ENCODE measurements at places on chromosomes 7 and 10.

DNA sequence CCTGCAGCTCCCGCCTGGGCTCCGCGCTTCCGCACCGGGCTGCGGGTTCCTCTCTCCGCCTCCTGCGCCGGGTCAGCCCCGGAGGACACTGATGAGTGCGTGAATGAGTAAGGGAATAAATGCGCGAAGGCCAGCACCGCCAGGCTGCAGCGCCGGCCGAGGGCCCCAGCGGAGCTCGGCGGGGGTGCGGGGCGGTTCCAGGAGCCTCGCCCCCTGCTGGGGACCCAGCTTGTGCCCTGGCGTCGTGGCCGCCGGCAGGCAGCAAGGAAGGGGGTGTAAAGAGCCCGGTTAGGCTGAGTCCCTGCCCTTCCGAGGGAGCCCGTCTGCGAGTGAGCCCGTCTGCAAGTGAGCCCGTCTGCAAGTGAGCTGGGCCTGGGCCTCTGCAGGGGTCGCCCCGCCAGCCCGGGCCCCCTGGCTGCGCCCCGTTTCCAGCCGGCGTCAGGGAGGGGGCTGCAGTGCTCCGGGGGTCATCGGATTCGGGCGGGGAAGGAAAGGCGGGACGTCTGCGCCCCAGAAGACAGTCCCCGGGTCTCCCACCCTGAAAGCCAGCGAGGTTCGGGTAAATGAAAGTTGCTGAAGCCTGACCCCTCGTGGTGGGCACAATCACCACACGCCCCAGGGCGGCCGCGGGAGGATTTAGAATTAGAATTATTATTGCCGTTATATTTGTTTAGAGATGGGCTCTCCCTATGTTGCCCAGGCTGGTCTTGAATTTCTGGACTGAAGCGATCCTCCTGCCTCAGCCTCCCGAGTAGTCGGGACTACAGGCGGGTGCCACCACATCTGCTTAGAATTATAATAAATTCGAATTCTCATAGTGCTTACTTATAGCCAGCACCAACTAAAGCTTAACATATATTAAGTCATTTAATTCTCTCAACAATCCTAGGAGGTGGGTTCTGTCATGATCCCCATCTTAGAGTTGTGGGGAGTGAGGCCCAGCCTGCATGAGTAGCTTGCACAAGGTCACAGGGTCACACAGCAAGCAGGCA is 8.6 kb upstream of the CRYGN start:
- peak; percentile 73 for DNase-seq

GRCh38 chr10:78870458-78870857 is 198.3 kb upstream of the ZMIZ1 start:
- no peak for DNase-seq

GRCh38 chr7:138882249-138882648 is 84.3 kb upstream of the ATP6V0A4 start:
- no peak for DNase-seq

GRCh38 chr7:45582136-45582749 is 8.1 kb downstream of the ADCY1 start:
- no peak for DNase-seq

DNA sequence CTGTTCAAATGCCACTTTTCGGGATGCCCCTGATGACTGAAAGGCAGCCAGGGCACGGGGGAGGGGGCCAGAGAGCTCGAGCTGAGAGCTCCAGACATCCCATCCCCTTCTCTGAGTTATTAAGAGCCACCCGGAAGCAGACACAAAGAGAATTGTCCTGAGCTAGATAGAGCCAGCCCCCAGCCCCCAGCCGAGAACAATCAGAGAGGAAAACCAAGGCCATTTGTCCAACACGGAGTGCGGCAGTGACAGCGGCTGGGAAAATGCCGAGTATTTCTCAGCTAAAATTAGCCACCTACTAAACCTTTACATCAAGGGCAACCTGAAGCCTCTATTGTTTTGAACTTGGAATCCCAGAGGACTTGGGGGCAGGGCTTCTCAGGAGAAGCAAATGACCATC is 51.0 kb downstream of the UNC5B start:
- no peak for DNase-seq

DNA sequence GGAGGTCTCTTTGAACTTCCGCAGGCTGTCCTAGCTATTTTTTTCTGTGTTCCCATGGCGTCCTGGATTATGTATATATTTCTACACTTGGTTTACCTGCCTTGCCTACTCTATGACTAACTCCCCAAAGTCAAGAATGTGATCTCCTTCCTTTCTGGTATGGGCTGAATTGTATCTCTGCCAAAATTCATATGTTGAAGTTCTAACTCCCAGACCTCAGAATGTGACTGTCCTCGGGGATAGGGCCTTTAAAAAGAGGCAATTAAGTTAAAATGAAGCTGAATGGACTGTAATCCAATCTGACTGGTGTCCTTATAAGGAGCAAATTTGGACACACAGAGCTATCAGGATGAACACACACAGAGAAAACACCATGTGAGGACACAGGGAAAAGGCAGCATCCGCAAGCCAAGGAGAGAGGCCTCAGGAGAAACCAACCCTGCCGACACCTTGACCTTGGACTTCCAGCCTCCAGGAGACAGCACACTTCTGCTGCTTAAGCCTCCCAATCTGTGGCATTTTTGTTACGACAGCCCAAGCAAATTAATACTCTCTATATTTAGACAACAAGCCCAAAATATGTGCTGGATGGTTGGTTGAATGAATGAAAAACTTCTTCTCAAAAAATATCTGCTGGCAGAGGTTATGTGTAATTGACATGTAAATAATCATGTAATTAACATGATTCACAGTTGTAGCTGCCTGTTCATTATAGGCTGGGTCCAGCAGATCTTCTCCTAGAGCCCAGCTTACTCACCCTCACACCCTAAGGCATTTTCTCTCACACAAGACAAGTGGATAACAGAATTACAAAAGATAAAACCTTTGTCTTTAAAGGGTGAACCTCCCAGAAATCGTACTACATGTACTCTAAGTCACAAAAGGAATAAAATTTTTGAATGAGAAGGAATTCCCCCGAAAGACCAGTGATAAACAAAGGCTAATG is 123.7 kb downstream of the CUBN start:
- no peak for DNase-seq

- no peak for DNase-seq
Observed at GRCh38 chr7:131554880-131555516, 1.4 kb downstream of the PODXL start.

DNA sequence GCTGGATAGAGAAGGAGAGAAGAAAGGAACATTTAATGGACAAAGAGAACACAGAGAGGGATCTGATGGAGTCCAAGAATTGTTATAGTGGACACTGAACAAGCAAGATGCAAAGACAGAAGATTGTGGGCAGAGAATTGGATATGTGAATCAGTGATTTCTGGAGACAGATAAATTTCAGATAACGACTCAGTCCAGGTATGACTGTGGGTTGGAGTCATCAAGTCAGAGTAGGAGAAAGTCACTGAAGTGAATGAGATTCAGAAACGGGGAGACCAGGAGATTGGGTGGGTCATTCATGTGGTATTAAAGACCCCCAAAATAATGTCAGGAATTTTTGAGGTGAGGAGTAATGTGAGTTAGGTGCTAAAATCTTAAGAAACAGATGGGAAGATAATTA is 23.0 kb downstream of the ASB4 start:
- no peak for DNase-seq

- no peak for DNase-seq
Observed at GRCh38 chr10:86856156-86856555, 99.7 kb downstream of the BMPR1A start.

DNA sequence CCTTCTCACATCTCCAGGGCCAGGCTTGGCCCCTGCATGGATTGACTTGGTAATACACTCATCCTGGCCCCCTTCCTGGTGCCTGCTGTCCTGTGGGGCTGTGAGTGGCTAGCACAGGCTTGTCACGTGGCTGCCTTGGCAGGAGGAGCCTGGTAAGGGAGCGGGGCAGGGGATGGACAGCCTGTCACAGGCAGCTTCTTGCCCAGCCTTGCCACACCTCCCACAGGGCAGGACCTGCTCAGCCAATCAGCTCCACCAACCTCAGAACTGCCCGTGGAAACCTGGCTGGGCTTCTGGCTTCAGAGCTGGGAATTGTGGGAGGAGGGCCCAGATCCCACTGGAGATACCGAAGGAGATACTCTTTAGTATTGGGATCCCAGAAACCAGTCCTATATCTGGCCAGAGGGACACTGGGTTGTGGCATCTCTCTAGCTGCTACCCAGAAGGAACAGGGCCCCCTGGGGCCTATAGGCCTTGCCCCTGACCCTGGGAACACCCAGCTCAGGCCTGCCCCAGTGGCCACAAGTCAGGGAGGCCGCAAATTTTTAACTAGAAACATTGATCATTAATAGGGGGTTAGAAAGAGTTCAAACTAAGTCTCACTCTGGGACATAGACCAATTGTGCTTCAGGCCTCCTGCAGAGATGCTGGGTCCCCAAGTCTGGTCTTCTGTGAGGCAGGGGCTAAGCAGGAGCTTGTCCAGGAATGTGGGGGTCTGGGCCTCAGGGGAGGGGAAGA is at the start of gene HOGA1:
Gene HOGA1 (plus strand): TSS at position 330 of the 738 bp plus-strand sequence. CDS start 315 bp downstream, at position 645.
- peak; percentile 59 for DNase-seq

- DNase-seq, result no peak
Observed at GRCh38 chr7:142894985-142895593, 9.5 kb upstream of the TRPV6 start.
